ENCODE measurements at places on chromosomes 5 and 9.

DNA sequence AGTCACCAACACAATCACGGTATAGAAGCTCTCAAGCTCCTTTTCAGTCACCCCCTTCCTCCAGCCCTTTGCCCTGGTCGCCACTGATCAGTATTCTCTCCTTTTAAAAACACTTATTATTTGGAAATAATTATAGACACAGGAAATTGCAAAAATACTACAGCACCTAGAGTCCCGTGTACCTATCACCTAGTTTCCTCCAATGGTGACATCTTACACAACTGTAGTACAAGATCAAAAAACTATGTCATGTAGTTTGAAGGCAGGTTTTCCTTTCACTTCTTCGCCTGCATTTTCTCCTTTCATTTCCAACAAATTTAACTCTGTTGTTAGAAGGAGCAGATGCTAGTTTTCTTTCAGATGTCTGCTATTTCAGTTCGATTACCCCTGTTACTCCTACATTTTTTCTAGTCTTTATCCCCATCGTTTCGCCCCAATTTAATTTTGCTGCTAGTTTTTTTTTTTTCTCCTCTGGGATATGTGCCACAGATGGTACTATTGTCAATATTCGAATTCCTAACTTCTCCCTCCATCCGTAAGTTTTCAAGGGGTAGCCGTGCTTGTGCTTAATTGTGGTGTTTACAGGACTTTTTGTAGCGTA, 612 bp upstream of the ATG10 start:
- DNase-seq, result no peak

GRCh38 chr9:35696520-35697215, 6.9 kb upstream of the TPM2 start:
- peak; percentile 37 for DNase-seq

DNA sequence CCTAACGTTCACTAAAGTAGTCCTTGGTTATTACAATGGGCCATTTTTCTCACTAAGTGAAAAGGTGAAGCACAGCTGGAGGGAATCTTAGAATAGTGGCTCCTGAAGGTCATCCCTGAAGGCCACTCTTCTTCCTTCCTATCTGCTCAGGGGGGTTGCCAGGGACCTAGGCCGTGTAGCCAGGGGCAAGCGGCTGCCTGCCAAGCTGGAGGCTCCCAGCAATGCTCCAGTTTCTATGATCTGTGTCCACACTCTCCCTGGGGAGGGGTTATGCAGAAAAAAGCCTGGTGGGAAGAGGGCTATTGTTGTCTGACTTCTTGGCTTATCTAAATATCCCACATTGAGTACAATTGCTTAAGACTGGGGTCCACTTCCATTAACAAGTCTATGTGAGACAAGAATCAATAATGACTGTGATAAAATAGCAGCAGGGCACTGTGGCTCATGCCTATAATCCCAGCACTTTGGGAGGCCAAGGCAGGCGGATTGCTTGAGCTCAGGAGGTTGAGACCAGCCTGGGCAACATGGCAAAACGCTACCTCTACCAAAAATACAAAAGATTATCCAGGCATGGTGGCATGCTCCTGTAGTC, 3.8 kb downstream of the NMRK1 start:
- DNase-seq, result no peak

DNA sequence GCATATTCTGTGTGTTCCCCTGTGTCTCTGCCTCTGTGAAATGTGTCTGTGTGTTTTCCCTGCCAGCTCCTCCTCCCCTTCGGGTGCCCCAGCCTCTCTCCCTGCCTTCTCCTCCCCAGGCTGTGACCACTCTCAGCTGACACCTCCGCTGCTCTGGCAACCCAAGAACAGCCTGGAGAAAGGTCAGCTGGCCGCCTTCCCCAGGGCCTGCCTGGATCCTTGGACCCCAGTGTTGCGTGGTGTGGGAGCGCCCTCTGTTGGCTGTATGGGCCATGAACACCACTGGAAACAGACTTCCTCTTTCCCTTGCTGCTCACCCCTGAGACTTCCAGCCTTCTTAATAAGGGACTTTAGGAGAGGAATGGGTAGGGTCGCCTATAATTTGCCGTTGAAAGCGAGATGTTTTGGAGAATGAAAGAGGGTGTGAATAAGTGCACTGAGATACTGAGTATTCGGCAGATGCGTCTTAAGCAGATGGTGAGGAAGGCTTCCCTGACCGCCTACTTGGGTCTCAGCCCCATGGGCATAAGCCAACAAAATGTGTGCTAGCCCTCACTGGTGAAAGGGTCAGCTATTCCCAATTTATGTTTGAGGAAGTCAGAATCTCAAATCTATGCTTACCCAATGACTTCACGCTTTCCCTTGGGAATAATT, 114.9 kb upstream of the TRIM32 start:
- peak; percentile 43 for DNase-seq

GRCh38 chr5:173741729-173742431, 125.4 kb upstream of the BOD1 start:
- DNase-seq, result no peak

All from stimulated activated CD4-positive, alpha-beta T cell treated with anti-CD3 and anti-CD28 coated beads, Interleukin-4, amount 100 ng/mL, for 48 hours (primary cell).